Activated naive CD4-positive, alpha-beta T cell (primary cell): ENCODE measurements at places on chromosomes 11 and 22.

DNA sequence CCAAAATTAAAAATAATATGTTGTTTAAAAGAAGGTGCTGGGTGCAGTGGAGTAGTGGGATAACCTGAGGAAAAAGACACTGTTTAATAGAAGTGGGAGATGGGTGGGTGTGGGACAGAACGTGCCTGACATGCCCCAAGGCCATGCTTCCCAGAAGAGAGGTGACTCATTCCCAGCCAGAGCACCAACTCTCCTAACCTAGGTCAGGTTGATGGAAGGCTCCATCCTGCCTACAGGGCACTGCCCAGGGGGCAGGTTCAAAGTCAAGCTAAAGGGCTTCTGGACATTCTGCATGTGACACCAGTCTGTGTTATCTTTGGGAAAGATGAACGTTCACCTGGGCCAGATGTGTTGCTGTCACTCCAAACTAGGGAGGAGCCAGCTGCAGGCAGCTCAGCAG lies 453.1 kb downstream of the SOX6 start:
- no peak for DNase-seq

DNA sequence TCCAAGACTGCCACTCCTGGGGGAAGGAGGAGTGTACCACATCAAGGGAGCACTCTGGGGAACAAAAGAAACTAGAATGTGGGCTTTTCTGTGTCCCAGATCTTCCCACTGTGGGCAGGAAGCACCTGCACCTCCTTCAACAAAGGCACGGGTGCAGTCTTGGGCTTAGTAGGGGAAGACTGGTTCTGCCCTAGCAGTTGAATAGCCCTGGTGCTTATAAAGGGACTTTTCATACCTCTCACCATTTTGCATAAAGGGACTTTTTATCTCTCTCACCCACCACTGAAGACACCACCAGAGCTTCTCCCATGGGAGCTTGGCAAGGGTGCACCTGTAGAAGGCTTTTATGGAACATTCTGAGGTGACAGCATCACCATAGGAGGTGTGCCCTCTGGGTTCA lies 65.8 kb upstream of the MS4A8 start:
- no peak for DNase-seq

- DNase-seq = no peak
Measured at GRCh38 chr22:20324139-20324516, 4.3 kb upstream of the DGCR6L start.

DNA sequence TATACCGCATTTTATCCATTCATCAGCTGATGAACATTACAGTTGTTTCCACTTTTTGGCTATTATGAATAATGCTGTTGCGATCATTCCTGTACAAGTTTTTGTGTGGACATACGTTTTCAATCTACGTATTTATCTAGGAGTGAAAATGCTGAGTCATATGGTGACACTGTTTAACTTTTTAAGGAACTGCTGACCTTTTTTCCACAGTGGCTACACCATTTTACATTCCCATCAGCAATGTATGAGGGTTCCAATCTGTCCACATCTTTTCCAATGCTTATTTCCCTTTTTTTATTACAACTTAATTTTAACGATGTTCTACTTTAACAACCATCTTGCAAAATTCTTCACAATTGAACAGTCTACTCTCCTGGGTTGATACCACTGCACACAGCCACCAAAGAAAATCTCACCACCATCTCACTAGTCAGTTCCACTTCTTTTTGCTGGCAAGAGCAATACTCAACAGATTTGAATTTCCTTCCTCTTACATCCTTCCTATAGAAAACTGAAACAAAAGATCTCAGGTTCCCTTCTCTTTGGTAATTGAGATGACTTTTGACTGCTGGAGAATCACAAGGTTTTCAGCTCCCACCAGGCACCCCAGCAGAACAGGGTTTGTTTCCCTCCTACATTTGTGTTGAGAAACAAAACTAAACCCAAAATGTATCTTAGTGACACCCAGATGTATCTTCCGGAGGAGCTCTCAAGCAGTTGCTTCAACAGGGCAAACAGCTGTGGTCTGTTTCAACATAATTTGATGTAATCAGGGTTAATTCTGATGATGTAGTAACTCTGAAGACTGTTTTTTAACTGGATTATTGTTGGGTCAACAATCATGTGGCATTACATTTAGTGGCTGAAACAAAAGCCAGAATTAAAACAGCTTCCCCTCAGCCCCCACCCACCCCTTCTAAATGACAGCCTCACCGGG lies 7.0 kb upstream of the GAB2 start:
- DNase-seq = no peak

- no peak for DNase-seq
Measured at GRCh38 chr11:134004496-134005172, 47.9 kb upstream of the IGSF9B start.

- no peak for DNase-seq
Measured at GRCh38 chr11:10701982-10702381, 8.4 kb upstream of the IRAG1 start.

GRCh38 chr11:111565114-111565720 lies 24.7 kb downstream of the LAYN start:
- no peak for DNase-seq
